ENCODE measurements at places on chromosomes 11 and 22. TPM values are rescaled to one million over a fixed set of nuclear protein-coding genes. Genes with fewer than 3 reads are reported as not detected.

DNA sequence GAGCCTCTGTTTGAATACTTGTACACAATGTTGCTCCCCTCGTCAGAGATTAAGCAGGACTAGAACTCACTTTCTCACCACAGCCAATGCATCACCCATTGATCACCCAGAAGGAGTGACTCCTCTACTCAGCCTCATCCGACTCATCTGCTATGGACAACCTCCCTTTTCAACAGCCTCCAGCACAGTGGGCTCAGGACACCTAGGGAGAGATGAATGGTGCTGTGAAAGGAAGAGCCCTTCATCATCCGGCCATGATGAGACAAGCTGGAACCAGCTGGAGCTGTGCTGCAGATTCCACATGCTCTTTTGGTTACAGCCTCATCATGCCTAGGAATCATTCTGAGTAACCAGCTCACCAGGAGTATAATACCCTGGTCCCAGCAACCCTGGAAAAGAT is 15.5 kb downstream of the C11orf91 start:
- DNase-seq = no peak

GRCh38 chr11:68053117-68053516 is 14.3 kb downstream of the TCIRG1 start:
- DNase-seq = peak; percentile 32

DNA sequence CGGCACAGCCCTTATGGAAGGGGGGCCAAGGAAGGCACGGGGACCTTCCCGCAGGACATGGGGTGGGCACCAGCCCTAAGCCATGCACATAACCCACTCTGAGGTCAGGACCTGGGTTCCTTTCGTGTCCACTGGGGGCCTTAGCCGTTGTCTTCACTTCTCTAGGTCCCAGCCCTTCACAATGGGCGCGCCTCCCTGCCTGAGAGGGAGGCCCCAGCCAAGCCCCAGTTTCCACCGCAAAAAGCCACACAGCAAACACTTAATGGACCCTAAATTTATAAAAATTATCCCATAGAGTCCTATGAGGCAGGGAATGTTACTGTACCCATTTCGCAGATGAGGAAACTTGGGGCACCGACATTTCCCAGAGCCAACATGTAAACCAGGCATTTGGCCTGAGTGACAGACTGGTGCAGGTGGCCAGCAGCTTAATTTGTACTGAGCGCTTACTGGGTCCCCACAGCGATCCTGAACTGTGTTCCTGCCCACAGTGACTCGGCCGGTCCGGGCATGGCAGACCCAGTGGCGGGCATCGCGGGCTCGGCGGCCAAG is 1.2 kb downstream of the GAS2L1 start:
- DNase-seq = peak; percentile 22

DNA sequence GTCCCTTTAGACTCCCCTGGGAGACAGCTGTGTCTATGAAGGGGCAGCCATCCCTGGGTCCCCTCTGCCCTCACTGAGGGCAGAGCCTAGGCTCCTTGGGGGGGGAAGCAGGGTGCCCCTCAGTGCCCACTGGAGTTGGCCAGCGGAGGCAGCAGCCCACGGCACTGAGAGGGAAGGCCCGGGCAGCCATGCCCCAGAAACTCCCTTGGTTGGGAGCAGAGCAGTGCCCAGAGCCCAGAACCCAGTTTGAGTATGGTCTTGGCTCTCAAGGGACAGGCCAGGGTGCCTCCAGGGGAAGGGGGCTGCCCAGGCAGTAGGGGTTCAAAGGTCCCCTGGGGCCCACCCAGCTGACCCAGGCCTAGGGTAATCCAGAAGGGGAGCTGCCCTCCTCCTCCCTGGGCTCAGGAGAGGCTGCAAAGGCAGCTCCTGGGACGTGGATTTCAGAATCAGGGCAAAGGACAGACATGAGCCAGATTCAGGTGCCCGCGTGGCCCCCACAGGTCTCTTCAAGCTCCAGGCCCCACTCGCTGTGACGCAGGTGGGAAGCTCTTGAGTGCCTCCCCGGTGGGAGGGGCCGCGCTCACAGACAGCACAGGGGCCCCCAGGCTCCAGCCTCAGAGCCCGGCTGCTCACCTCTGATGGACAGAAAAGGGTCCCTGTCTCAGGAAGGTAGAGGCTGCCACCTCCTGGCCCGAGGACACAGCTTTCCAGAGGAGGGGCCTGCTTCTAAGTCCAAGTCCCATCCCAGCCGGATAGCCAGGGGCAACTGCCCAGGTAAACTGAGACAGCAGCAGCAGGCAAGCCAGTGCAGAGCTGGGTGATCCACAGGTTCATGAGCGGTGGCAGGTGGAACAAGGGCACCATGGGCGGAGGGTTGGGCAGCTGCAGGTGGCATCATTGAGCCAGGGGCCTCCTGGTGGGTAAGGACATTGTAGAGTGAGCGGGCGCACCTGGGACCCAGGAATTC is 2.6 kb downstream of the C11orf21 start:
- no peak for DNase-seq

DNA sequence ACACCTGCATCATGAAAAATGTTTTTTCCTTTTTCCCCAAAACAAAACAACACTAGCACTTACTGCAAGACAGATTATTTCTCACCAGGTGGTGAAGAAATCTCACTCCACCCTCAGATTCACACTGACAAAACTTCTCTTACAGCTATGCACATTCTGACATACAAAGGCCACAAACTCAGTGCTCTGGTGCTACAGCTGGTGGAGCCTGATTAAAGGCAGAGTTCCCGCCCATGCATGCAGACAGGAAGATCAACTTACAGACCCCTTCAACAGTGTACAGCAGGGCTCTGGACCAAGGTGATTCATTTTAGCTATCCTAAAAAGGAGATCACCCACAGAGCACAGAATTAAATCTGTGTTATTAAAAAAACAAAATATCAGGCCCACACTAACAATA is 112.6 kb downstream of the CADM1 start:
- no peak for DNase-seq

- DNase-seq = no peak
These were observed 4.5 kb upstream of the MYBPC3 start for GRCh38 chr11:47356998-47357329.

GRCh38 chr11:121965330-121965729 is 150.7 kb downstream of the BLID start:
- no peak for DNase-seq

GRCh38 chr11:6251120-6251733 is 8.4 kb upstream of the CCKBR start:
- DNase-seq = peak; percentile 76

DNA sequence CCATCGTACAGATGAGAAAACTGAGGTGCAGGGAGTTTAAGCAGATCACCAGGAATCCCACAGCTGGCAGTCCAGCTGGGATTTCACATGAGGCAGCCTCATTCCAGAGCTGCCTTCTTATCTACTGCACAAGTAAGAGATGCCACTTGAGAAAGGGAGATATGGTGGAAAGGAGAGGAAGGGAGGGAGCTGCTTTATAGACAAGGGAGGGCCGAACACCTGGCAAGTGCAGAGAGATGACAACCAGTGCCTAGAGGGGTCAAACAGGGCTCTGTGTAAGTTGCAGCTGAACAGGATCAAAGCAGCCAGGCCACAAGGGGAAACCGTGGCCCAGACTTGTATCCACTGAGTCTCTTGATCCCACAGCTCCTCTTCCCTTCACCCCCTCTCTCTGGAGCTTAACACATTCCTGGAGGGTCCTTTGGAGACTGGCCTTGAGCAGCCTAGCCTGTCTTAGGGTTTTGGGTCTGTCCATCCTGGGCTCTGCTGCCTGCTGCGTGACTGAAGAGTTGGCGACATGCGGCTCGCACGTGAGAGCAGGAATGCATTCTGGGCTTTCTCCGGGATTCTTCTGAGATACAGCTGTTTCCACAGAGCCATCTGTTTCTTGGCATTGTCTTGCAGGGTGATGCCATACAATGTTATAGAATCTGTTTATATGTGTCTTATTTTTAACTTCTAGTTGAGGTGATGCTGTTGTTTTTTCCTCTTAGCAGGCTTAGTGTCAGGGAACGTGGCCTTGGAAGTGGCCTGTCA is 268.5 kb upstream of the SYN3 start:
- DNase-seq = peak; percentile 40

DNA sequence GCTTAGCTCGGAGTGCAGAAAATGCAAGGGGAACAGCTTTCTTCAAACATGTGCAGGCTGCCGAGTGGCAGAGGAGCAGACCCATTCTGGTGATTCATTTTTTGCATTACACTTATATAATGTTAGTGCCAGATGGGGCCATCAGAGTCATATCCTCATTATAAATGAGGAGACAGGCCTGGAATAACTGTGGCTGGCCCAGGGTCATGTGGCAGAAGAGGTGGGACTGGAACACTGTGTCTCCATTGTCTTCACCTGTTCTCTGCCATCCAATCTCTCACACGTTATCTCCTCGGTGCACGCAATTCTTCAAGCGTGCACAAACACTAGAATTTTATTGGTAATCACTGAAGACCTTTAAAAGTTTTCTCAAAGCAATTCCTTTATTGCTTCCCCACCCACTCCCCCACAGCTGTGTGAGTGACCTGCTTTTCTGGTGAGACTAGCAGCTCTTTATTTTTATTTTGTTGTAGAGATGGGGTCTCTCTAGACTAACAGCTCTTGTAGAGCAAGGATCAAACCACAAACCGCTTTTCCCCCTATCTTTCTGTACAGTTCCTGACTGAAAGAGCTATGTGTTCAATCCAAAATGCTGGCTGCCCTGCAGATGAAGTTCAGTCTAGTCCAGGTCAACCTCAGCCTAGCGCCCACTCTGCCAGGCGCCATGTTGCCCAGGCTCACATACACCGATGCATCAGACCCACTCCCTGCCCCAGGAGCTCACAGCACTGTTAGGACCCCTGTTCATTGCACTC is 75.3 kb downstream of the ST3GAL4 start:
- no peak for DNase-seq

GRCh38 chr11:35927682-35928081 is 16.2 kb upstream of the LDLRAD3 start:
- no peak for DNase-seq

DNA sequence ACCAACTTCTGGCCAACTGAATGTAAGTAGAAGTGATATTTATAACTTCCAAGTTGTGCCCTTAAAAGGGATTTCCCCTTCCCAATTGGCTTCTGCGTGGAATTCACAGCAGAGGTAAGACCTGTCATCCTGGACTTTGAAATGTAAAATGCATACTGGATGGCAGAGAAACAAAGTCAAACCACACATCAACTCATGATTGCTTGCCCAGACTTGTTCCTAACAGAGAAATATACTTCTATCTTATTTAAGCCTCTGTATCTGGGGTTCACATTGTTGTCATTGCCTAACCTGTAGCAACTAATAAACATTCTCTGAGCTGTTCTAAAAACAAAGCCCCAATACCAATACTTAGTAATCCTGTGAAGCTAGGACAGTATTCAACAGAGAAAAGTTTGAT is 6.2 kb downstream of the ME3 start:
- no peak for DNase-seq

GRCh38 chr11:3136546-3137455 is 28.3 kb downstream of the OSBPL5 start:
- no peak for DNase-seq

DNA sequence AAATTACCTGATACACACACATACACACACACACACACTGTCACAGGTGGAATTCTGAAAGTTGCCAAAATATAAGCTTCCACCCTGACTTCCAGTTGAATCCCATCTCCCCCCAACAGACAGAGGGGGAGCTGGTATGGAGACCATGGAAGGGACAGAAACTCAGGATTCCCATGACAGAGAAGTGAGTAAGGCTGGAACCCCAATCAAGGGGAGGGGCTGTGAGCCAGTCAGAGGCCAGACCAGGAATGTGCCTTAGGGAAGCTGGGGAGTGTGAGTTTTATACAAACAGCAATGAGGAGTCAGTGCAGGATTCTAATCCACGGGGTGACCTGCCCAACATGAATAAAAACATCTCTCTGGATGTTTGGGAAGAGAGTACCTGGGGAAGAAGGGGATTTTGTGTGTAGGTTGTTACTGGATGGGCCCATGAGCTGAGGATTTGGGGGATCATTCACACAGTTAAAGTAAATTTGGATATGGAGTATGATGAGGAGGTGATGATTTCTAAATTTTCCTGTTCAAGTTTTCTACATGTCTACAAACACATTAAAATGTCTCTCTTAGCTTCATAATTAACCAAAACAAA is 38.7 kb upstream of the TOP3B start:
- DNase-seq = no peak

DNA sequence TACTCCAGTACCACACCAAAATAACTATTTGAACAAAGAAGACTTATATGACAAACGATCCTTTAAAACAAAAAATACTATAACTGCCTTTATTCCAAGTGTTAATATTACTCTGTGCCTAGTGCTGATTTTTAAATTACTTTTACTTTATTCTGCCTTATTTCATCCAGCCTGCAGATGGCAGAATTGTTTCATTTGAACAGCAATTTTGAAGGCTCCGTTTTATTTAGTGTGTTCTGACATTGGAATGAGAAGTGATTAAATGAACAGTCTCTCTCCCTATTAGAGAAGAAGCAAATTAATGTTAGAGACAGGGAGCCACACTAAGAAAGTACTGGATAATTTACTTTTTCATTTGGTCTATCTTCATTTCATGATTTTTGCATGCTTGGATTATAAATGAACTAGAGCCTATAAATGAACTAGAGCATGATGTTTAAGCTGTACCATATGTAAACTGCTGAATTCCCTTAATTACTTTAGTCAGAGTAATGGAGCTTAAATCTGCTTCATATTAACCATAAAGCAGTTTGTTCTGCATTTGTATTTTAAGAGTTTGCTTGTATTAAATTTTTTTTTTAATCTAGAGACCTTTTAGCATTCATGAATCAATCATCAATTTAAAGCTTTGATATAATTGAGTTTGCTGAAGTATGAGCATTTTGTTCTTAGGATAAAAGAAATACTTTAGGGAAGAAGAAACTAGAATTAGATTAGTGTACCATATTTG is 9.8 kb downstream of the PDHX start:
- DNase-seq = peak; percentile 72

GRCh38 chr11:211741-212140 is 4.2 kb downstream of the RIC8A start:
- DNase-seq = no peak

GRCh38 chr22:27270818-27271510 is 530.6 kb downstream of the MN1 start:
- DNase-seq = no peak

DNA sequence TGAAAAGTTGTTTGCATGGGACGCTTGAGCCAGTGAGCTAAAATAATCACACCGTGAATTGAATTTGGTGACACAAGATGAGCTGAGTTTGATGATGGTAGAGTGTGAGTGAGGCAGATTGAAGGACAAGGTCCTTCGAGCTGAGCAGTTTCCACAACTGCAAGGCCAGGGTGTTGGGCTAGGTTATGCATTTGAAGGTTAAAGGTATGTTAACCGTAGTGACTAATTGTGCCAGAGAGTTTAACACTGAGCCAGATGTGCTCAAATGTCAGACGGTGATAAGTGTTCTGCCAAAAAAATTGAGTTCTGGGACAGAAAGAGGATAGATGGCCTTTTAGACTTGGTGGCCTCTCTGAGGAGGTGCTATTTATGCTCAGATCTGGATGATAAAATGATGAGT is 89.5 kb downstream of the FAM83F start:
- no peak for DNase-seq

C11orf87 gene
- 0.09 TPM for total RNA-seq

SERPIND1 gene
- 0.09 TPM for total RNA-seq

OR8B3 gene
- total RNA-seq = not detected

WT1 gene
- total RNA-seq = not detected

KCNC1 gene
- total RNA-seq = 0.18 TPM

CTSD gene
- total RNA-seq = 56.9 TPM

ANO1 gene
- total RNA-seq = 5.8 TPM

KCNJ4 gene
- 0.27 TPM for total RNA-seq

OR5P2 gene
- total RNA-seq = not detected

MMP27 gene
- 0.09 TPM for total RNA-seq

NCAM1 gene
- total RNA-seq = 87.0 TPM

Data from muscle of leg (tissue), 16 donors.